NCI-H524 treated with DMSO at 0.1 percent for 48 hours (cell line): ENCODE measurements at places on chromosomes 6 and 20.

- peak; percentile 48 for DNase-seq
Observed at GRCh38 chr20:53918949-53919361, 151.4 kb downstream of the BCAS1 start.

- DNase-seq = no peak
Observed at GRCh38 chr20:44780226-44780625, 30.1 kb downstream of the RIMS4 start.

GRCh38 chr6:2782825-2783187 is 17.6 kb downstream of the WRNIP1 start:
- peak; percentile 96 for DNase-seq

DNA sequence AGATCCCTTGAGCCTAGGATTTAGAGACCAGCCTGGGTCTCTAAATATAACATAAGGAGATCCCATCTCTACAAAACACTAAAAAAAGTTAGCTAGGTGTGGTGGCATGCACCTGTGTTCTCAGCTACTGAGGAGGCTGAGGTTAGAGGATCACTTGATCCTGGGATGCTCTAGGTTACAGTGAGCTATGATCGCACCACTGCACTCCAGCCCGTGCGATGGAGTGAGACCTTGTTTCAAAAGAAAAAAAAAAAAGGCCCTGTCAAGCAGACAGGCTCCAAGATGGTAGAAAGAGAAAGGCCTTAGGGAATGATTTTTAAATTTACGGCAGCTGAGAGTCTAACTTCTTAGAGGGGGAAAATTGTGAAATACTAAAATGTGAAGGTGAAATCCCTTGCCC is 22.6 kb upstream of the NCOA3 start:
- no peak for DNase-seq

DNA sequence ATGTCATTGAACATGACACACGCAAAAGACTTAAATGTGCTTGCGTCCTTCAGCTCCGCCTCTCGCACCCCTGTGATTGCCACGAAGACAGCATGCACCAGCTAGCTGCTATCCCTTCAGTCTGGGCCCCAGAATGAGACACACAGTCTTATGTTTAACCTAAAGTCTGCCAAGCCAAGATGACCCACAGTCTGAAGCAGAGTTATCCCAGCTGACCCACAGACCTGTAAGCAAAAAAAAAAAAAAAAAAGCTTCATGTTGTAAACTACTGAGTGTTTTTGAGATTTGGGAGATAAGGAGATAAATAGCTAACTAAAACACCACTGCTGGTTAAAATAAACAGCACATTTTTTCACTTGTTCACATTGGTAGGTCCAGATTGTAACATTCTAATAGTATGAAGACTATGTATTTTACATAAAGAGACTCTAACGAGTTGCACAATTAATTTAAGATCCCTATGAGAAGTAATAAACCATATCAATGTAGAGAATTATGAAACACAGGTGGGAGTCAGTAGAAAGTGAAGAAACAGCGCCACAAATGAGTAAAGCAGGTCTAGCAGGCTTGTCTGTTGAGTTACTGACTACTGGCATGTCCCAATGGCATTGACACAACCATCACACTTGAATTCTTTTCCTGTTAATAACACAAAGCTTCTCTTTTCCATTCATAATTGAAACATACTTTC is 47.4 kb upstream of the CCDC28A start:
- no peak for DNase-seq
